Amniotic stem cell (primary cell): ENCODE measurements at places on chromosomes 5 and 9.

- DNase-seq = no peak
These were observed 114.3 kb downstream of the ARHGEF28 start for GRCh38 chr5:73740274-73740790.

- peak; percentile 54 for DNase-seq
These were observed 63.7 kb upstream of the PPP2CA start for GRCh38 chr5:134289509-134290113.

DNA sequence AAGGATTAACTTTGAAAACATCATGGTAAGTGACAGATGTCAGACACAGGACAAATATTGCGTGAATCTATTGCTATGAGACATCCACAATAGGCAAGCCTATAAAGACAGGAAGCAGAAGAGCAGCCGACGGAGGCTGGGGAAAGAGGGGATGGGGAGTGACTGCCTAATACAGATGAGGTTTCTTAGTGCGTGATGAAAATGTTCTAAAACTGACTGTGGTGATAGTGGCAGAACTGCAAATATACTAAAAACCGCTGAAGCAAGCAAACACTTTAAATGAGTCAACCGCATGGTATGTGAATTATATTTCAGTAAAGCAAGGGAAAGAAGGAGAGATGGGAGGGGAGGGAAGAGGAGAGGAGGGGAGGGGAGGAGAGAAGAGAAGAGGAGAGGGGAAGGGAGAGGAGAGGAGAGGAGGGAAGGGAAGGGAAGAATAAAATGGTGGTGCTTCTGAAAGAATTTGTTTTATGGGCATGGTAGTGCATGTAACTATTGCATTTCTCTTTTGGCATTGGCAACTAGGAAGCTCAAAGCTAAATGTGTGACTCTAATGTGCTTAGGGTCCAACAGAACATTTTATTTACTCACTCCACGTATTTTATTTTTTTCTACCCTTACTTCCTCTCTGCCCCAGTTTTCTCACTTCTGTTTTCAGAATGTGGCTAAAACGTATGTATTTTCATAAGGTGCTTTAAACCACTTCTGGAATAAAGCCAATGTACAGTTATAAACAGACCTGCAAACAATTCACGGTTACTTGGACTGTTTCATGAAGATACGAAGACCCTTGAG, 21.3 kb downstream of the AKNA start:
- peak; percentile 23 for DNase-seq

DNA sequence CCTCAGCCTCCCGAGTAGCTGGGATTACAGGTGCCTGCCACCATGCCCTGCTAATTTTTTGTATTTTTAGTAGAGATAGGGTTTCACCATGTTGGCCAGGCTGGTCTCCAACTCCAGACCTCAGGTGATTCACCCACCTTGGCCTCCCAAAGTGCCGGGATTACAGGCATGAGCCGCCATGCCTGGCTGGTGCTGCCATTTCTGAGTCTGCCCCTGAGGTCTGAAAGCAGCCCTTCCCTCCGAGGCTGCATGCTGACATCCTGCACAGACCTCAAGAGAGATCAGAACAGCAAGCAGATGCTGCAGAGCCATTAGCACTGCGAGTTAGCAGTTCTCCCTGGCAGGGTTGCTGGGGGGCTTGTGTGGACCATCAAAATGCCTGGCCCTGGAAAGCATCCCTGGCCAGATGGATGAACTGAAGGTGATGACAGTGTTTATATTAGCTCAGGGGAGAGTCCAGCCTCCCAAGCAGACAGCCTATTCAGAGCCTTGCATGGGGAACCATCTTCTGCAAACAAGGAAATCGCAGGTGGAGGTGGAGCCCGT, 176.5 kb upstream of the PANK3 start:
- no peak for DNase-seq

- DNase-seq = no peak
These were observed 137.2 kb upstream of the GNA14 start for GRCh38 chr9:77785341-77785740.

DNA sequence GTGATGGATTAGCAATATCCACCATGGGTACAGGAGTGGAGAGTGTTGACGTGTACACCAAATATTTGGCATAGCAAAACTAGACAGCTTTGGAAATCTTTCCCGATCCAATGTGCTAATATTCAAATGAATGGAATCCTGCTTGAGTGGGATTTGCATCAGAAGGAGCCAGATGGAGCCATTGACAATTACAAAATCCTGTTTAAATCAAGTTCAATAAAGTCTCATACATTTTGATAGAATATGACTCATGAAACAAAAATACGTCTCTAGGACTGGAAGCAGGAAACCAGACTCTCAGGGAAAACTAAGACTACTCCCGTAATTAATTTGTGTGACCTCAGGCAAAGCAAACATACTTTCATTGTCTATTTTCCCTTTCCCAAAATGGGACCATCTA, 13.0 kb downstream of the TNC start:
- DNase-seq = peak; percentile 20
